ENCODE measurements at places on chromosomes 3 and 15.

DNA sequence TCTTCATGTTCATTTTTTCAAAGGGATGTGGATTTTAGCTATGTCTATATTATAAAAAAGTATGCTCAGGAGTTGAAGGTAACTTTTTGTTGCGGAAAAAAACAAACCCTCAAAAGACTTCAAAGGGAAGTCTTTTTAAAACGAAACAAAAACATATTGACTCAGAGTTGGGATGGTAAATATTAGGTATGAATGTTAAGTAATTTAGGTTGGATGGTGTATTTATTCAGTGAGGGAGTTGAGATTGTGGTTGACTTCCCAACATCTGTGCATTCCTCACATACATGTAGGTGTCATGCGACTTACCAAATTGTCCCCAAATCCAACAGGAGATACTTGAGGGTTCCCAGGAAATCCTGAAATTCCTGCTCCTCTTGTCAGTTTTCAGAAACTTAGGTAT is 32.7 kb upstream of the PLSCR5 start:
- no peak for DNase-seq

GRCh38 chr3:29521293-29521692 is 240.4 kb downstream of the RBMS3 start:
- DNase-seq: no peak

DNA sequence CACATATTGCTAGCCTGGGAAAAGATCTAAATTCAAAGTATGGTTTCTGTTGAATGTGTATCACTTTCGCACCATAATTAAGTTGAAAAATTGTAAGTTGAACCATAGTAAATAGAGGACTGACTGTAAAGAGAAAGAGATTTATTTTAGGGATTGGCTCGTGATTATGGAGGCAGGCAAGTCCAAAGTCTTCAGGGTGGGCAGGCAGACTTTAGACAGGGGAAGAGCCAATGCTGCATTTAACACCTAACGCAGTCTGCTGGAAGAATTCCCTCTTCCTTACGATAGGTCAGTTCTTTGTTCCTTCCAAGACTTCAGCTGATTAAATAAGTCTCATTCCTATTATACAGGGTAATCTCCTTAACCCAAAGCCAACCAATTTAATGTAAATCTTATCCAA is 15.8 kb downstream of the C3orf85 start:
- no peak for DNase-seq

GRCh38 chr3:126474498-126475412 is 936 bp downstream of the ZXDC start:
- DNase-seq: peak; percentile 49

DNA sequence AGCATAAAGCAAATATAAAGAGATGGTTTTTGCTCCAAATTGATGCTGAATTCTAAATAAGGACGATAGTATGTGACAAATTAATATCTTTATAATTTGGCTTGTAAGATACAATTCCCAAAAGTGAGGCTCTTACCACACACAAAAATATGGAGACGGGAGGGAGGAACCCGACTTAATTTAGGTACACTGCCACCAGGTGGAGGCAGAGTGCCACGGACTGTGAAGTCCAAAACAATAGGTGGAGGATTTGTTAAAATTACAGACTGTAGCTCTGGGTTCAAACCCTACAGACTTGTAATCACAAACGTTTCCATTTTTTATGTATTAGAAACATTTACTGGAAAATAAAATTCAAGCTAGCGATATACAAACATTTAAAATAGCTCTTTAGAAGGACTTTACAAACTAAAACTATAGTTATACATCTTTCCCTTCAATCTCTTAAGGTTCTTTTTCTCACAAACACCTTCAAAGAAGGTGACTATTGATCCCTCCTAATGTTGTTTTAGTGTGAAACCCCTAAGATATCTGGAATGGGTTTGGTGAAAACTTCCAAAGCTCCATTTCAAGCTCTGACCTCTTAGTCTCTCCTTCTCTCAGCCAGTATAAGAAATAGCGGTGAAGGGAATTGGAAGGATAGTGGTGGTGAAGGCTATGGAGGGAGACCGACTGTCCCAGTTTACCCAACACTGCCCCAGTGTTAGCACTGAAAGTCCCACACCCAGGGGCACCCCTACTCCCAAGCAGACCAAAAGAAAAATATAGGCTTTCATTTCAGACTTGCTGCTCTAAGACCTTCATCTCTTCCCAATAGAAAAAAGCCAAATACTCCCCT is 89.7 kb downstream of the AQP9 start:
- peak; percentile 80 for DNase-seq

DNA sequence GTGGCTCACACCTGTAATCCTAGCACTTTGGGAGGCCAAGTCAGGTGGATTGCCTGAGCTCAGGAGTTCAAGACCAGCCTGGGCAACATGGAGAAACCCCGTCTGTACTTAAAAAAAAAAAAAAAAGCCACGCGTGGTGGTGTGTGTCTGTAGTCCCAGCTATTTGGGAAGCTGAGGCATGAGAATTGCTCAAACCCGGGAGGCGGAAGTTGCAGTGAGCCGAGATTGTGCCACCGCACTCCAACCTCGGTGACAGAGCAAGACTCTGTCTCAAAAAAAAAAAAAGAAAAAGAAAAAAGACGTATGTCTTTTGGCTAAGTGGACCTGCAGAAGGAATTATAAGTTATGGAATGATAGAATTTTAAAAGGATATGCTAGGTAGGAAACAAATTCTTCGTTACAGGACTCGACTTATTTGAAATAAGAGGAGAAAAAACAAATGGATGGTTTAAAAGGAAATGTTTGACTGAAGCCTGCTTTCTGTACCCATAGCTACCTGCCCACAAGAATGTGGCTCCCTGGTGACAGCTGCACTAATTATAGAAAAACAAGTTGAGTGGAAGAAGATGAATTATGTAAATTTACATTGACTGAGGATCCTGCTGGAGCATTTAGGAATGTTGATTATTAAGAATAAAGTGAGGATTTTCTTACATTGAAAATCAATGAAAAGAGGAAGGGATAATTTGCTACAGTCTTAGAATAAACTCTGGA is 36.0 kb upstream of the SKIL start:
- no peak for DNase-seq

DNA sequence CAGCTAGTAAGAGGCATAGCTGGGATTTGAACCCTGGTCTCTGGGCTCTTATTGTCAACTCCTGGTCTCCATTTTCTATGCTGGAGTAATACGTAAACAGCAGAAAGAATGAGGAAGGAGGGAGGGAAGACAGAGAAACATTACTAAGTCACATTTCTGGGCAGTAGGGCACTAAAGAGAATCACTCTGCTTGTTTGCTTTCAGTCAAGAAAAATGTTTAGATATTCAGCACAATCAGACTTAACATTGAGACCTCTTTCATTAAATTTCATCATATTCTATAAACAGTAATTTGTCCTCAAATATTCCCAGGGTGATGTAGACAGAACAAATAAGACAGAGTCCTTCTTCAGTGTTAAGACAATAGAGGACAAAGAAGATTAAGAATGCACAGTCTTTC is 67.7 kb upstream of the BNC1 start:
- DNase-seq: no peak

- no peak for DNase-seq
Observed at GRCh38 chr15:40925495-40925862, 3.7 kb upstream of the DLL4 start.

- DNase-seq: no peak
Observed at GRCh38 chr3:10331320-10331719, 10.4 kb upstream of the SEC13 start.

DNA sequence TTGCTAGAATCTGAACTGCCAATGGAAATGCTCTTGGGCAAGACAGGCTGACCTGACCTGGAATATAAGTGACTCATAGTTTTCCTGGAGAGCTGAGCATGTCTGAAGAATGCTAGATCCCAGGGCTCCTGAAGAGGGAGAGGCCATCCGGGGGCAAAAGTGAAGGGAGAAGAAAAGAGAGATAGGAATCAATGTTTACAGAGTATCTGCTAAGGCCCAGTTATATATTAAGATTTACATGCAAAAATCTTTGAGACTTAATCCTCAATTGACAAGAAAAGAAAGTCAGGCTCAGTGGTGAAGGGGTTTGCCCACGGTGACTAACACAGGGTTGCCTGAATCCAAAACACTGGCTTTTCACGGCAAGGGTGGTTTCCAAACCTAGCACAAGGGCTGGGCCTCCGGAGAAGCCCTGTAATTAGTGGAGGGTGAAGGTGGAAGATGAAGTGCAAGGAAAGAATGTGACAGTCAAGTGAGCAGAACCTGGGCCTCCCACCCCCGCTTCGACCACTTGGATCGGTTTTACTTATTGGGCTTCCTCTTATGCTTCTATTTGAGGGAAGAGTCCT is 91.7 kb upstream of the FGF12 start:
- peak; percentile 29 for DNase-seq

DNA sequence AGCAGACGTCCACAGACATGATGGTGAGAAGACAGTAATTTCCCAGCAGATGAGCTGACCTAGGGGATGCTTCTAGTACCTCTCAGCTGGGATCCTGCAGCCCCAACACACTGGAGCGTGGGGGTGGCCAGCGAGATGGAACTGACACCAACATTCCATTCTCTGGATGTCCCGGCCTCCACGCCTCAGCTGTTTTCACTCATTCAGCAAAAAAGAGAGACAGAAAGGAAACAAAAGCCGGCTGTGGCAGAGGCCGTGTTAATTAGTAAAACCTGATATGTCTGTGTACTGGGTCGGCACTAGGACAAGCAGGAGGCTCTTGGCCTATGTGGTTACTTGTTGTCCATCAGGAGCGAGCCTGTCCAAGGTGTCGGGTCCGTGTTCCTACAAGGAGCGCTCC is 82.6 kb upstream of the MYZAP start:
- no peak for DNase-seq

DNA sequence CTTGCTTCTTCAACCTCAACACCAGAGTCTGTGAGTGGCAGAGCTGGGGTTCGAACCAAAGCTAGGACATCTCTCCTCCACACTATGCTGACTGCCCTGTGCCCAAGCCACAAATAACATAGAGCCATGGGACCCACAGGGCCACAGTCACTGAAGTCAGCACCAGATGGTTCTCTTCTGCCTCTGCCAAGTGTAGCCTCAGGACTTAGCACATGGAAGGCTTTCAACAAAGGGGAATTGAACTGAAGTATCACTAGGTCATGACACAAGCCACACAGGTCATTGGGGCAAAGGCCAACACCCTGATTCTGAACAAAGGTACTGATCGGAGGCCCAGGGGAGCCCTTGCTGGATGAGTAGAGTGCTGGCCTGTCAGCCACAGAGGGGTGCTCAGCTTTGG is 83.6 kb downstream of the BDH1 start:
- no peak for DNase-seq

DNA sequence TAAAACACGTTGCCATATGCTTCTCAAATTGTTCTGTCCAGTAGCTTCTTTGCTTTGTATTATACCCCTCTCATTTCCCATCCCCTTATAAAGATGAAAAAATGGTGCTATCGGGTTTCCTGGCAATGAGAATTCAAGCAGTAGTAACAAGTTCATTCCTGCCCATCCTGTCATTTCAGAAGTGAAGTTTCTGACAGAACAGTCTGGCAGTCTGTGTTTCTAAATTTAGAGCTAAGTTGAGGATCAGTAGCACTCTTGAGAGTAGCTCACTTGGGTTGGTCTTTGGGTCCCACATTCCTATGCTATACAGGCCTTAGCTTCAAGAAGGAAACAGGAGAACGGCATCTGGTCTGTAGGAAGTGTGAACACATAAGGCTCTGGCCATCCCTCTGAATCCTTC is 134.6 kb downstream of the GHSR start:
- DNase-seq: no peak

DNA sequence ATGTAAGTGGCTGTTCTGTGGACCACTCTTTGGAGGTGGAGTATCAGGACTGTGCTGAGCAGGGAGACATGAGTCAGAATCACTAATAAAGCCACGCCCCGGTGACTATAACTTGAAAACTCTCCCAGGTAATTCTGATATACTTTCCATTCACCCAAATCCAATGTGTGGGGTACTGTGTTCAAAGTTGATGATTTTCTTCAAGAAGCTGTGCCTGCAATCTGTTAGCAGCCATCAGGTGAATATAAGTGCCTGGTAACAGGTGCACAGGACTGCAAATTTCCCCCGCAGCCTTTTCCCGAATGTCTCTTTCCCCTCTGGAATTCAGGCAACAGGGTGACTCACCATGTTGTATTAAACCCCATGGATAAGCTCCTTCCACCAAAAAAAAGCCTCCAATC is 17.0 kb downstream of the MAGI1 start:
- DNase-seq: no peak

GRCh38 chr3:43217633-43218032 is 68.7 kb upstream of the SNRK start:
- no peak for DNase-seq

- no peak for DNase-seq
Observed at GRCh38 chr3:177603148-177603603, 405.9 kb upstream of the TBL1XR1 start.

GRCh38 chr3:157127831-157128767 is 31.8 kb downstream of the CCNL1 start:
- DNase-seq: peak; percentile 83

GRCh38 chr15:51647128-51647562 is 24.6 kb upstream of the DMXL2 start:
- peak; percentile 39 for DNase-seq

- no peak for DNase-seq
Observed at GRCh38 chr3:134777341-134777740, 17.7 kb upstream of the EPHB1 start.

GRCh38 chr15:27861171-27861570 is 237.9 kb downstream of the OCA2 start:
- DNase-seq: no peak

DNA sequence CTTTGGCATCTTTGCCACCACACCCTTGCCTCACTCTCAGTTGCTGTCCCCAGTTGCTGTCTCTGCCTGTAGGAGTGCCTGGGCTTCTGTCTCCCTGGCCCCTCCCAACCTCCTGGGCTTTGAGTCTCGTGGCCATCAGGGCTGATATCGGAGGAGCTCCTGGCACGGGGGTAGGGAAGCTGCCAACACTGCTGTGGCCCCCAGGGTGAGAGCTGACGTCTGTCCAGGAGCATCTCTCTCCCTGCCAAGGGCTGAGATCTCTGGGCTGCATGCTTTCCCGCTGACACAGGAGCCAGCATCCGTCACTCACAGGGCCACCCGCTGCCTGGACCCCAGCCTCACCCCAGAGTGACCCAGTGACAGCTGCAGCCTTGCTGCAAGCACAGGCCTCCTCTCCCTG is 47.4 kb downstream of the EXOG start:
- DNase-seq: peak; percentile 81
